ENCODE measurements at places on chromosomes 4 and X.

DNA sequence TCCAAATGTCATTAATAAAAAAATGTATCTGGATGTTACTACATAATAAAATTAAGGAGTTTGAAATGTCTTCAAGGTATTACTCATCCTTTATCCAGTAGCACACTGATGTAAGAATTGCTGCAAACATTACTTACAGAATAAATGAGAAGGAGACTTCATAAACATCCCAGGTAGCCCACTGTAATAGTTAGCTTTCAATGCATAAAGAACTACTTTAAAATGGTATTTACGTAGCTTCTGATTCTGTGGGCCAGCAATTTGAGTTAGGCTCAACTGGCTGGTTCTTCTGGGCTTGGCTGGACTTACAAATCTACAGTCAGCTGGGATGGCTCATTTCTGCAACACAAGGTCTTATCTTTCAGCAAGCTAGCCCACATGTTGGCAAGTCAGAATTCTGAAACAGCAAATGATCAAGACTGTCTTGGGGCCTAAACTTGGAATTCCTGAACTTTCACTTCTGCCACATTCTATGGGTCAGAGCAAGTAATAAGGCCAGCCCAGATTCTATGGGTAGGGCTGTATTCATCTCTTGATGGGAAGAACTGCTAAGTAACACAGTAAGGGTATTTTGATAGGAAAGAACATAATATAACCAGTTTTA, 522.5 kb downstream of the IQCM start:
- no peak for DNase-seq

DNA sequence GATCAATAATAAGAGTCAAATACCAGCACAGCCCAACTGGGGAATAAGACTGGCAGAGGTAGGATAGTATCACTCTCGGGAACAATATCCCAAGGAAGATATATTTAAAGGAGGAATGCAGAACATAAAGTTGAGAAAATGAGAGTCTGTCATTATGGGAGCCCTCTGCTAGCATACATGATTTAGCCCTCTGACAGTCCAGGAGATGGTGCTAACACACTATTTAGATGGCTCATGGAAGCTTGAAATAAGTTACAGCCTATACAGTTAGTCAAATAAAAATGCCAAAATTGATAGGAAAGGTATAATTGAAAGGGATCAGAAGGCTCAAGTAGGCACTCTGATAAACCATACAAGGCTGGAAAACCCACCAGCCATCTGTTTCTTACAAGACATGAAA, 201.0 kb upstream of the NEIL3 start:
- no peak for DNase-seq

- no peak for DNase-seq
Measured at GRCh38 chr4:36183232-36183631, 61.1 kb downstream of the ARAP2 start.

DNA sequence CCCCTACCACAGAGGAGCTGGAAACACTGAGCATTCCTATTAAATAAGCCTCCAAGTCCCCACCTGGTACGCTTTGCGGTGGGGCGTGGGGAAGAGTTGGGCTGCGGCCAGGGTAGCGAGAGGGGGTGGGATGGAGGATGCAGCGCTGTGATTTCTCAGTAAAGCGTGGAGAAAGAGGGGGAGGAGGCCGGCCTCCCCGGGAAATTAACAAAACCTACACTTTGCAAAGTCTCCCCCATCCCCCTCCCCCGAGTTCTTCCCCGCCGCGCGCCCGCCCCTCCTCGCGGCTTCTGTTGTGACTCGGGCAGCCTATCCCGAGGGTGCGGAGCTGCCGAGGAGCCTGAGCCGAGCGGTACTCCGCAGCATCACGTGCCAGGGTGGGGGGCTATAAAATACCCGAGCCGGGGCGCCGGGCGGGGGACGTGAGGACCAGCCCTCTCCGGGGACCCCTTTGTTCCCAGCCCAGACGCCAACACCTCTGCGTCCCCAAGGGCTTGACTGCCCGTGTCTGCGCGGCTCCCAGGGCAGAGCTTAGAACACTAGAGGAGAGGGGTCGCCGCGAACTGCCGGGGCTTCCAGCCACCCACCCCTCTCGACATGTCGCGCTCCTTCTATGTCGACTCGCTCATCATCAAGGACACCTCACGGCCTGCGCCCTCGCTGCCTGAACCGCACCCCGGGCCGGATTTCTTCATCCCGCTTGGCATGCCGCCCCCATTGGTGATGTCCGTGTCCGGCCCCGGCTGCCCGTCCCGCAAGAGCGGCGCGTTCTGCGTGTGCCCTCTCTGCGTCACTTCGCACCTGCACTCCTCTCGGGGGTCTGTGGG, at the start of gene GSX2:
TSS of gene GSX2 (plus strand) at position 416 of the 827 bp plus-strand sequence. CDS start at position 598, 182 bp downstream.
- no peak for DNase-seq

- no peak for DNase-seq
Measured at GRCh38 chrX:14753441-14753840, 119.4 kb downstream of the FANCB start.

DNA sequence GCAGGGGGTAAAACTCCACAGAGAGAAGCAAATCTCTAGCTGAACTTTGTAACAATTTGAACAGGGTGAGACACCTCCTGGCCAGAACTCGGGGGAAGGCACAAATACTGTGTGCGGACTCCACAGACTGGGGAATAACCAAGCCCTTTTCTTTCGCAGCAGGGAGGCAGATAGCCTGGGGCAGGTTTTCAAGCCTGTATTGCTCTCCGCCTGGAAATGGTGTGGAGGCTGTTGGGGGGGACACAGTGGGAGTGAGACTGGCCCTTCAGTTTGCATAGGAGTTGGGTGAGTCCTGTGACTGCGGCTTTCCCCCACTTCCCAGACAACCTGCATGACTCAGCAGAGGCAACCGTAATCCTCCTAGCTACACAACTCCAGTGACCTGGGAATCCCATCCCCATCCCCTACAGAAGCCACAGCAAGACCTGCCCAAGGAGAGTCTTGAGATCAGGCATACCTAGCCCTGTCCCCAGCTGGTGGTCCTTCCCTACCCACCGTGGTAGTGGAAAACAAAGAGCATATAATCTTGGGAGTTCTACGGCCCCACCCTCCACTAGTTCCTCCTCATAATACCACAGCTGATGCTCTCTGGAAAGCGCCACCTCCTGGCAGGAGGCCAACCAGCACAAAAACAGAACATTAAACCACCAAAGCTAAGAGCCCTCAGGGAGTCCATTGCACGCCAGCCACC, 12.9 kb upstream of the SMPX start:
- no peak for DNase-seq

- peak; percentile 46 for DNase-seq
Measured at GRCh38 chr4:56976837-56977320, 527 bp downstream of the NOA1 start.

DNA sequence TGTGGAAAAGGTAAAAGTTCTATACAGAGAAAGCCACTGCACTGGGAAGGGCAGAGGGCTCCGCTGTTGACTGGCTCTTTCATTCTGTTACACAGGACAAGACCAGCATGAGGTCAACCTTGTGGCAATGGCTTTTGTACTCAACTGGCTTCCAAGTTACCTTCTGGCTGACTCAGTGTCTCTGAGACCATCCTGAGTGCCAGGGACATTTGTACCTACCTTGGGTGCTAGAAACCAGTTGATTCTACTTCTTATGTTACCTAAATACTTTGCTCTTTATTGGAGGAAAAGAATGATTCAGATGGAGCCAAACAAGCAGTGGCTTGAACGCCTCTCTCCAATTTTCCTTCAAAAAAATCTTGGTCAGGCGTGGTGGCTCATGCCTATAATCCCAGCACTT, 123.2 kb downstream of the RBM47 start:
- DNase-seq: no peak

DNA sequence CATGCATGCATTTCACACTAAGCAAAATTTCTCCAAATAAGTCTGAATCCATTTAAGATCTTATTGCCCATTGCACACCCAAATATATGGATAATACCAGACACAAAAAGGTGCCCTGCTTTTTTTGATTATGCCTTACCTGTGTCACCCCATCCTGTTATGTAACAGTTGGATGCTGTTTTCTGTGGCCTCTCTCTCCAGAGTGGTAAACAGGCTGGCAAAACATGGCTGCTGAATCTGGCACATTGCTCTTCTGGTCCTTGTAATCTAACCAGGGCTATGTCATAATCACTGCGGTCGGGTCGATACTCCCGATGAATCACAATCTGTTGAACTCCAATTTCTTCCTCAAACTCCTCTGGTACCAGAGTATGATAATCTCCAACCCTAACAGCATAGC, 70.1 kb downstream of the PRSS12 start:
- no peak for DNase-seq

DNA sequence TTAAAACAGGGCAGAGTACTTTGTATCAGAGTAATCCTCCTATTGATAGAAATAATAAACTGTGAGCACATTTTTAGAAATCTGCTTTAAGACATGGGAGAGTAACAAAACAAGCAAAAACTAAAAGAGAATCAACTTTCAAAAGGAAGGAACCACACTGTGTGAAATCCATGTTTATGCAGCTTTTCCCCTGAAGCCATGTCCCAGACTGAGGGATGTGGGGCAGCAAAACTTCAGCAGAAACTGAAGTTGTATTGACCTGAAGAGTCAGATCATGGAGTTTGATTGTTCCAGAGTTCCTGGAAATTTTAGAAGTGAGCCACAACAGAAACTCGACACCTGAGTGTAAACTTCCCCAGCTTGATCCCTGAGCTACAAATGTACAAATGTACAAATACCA, 53.2 kb downstream of the COMMD8 start:
- no peak for DNase-seq

- DNase-seq: no peak
Measured at GRCh38 chrX:5644776-5645175, 583.9 kb downstream of the NLGN4X start.

- no peak for DNase-seq
Measured at GRCh38 chr4:15479913-15480185, 10.2 kb downstream of the CC2D2A start.

DNA sequence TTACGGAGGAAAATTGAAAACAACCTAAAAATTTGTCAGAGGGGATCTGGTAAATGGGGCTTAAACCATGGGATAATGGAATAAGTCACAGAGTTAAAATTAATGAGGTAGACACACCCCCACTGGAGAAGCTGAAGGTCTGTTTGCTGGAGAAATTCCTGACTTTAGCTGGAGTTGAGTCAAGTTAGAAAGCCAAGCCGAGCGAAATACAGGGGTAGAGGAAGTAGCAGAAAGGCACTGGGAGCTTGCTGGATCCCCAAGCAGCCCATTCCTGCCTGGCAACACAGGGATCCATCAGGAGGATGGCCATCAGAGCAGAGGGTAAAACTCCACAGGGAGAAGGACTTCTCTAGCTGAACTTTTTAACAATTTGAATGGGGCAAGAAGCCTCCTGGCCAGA, 163.8 kb downstream of the ATRX start:
- no peak for DNase-seq

- DNase-seq: no peak
Measured at GRCh38 chrX:17744896-17745523, 7.7 kb downstream of the SCML1 start.

GRCh38 chr4:69522554-69522953, 26.8 kb upstream of the UGT2B4 start:
- DNase-seq: no peak

GRCh38 chr4:1410491-1411325, 4.5 kb upstream of the NKX1-1 start:
- no peak for DNase-seq

- DNase-seq: no peak
Measured at GRCh38 chr4:15414551-15415091, 13.2 kb upstream of the C1QTNF7 start.

DNA sequence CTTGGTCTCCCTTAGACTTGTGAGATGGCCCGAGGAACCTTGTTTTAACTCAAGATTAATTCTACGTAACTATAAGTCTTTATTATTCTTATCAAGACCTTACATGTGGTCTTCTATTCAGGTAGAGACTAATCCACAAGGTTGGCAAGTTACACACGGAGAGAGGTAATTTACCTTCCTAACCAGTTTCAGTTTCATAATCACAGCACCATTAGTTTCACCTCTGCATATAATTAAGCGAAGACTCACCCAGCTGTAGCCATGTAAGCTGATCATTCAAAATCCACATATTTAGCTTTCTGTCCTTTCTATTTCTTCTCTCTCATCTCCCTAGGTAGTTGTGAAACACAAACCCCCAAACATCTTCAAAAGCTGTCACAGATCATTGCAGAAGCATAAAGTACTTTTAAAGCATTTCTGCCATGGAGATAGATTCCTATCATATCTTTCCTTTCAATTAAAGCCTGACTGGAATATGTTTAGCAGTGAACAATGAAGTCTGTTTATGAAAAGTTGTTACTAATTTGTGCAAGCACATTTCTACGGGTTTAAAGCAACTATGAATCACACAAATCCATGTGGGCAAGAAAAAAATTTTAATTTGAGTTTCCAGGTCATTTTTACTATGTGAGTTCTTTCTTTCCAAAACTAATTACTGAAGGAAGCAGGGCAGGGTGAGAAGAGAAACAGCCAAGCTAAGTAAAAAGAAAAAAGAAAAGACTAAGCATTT, 78.5 kb downstream of the BTC start:
- no peak for DNase-seq

- no peak for DNase-seq
Measured at GRCh38 chrX:106672527-106672926, 54.0 kb upstream of the RNF128 start.

- no peak for DNase-seq
Measured at GRCh38 chrX:12975991-12976558, 1.2 kb downstream of the TMSB4X start.

Data from T-helper 17 cell (primary cell).